ENCODE measurements at places on chromosomes 12 and 14.

- DNase-seq: no peak
Measured at GRCh38 chr12:7289743-7290142, 14.1 kb upstream of the ACSM4 start.

GRCh38 chr12:122107261-122107660 is 28.7 kb downstream of the MLXIP start:
- no peak for DNase-seq

GRCh38 chr12:11830307-11830801 is 180.9 kb downstream of the ETV6 start:
- no peak for DNase-seq

GRCh38 chr12:52641468-52641867 is 10.5 kb downstream of the KRT2 start:
- no peak for DNase-seq

DNA sequence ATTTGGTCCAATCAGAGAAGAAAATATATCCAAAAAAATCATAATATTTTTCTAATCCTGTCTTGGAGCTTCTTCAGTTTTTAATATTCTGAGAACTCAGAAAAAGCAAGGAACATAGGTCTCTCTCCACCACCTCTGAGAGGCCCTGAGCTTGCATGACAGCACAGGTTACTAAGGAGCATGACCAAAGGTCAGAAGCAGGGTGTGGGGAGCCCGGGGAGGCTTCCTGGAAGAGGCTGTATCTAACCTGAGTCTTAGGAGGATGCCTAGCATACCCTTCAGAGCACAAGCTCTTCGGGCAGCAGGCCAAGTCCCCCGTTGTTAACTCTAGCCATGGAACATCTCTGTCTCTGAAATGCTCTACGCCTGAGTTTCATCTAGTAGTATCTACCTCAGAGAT is 15.7 kb upstream of the STON2 start:
- no peak for DNase-seq

DNA sequence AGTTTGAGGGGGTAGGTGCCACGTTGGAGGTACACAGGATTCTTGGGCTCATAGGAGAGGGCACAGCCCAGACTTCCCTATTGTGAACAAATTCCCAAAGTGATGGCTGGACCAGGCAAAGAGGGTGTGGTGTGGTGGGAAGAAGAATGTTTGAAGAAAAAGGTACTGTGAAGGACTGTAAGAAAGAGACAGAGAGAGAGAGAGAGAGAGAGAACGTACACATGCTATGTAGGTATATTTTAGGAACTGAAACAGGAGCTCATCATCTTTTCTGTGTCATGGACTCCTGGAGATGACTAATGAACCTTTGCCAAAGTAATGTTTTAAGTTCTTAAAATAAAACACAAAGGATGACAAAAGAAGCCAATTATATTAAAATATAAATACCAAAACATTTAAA is 24.5 kb downstream of the SLC17A8 start:
- no peak for DNase-seq

DNA sequence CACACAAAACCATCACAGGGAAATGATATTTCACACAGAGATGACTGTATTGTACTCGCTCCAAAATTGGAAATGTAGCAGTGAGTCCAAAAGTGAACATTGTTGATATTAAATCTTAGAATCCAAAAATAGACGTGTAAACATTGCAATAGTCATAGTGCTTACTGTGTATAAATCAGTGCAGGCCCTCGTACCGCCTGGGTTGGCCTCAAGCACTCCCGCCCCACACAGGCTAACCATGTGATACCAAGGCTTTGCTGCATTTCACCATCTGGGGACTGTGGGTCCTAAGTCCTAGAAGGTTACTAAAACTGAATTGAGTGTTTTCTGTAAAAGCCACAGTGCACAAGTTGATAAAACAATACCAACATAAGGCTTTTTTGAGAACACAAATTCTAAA is 107.3 kb downstream of the PPP2R5E start:
- no peak for DNase-seq

GRCh38 chr14:53953828-53954550 is 2.6 kb downstream of the BMP4 start:
- no peak for DNase-seq

DNA sequence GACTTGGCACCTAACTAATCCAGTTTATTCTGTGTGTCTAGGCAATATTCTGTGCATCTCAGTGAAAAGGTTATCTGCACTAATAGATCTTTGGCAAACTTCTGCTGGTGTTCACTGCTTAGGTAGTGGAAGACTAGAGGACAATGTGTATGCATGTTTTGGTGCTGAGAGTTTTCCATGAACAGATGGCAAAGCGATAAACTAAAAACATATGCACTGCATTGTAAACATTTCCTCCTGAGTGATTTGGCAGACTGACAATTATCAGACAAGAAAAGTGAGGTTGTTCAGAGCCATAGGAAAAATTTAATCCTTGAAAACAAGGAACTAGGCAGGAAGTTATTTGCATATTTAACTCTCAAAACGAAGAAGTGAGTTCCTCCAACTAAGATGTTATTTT is 400.4 kb downstream of the ATP23 start:
- no peak for DNase-seq

DNA sequence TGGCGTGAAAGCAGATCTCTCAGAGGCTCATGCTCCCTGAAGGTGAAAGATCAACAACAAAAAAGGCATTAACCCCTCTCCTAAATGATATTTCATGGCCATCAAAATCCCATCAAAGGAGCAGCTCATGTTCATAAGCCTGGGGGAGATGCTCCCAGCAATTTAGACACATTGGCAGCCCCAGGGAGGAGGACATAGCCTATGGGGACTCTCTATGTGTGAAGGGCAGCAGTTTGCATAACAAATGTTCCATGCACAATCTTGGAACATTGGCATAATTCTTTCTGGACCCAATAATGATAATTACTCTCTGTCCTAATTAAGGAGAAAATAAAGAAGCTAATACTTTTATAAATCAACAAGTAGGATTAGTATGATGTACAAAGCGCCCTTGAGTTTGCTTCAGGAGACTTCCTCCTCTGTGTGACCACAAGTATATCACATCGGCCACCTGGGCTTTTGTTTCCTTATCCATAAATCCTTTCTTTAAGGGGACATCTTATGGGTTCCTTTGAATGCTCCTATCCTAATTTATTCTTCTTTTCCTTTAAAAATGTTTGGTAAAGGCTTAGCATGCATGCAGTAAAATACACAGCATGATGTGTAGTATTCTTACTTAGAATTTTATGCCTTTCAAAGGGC is 161.9 kb upstream of the PLEKHG7 start:
- no peak for DNase-seq

DNA sequence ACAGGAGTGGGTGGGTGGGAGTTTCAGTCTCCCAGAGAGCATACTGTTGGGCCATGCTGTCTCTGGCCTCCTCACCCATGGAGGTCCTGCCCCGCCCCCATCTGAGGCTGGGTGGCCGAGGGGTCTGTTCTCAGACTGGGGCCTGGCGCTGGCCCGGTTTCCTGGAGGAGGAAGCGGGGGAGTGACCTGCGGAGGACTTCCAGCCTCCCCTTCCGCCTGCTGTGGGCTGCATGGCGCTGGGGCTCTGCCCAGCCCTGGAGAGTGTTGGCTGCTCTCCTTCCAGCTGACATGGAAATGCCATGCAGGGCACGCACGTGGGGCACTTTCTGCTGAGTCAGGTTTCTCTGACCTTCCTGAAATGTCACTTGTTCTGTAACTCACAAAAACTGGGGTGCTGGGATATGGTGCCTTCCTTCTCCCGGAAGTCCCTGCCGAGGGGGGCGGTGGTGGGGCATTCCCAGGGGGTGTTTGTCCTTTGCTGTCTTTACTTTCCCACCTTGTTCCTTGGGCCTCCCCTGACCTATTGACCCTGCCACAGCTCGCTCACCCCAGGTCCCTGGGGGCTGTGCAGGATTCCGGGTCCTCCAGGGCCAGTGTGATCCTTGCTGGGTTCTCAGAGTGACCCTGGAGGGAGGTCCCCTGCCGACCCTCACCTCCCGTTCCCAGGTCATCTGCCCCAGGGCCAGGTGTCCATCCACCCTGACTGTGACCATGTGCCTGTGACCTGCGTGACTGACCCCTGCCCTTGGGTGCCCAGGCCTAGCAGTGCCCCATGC is 23.6 kb downstream of the PACS2 start:
- DNase-seq: no peak

DNA sequence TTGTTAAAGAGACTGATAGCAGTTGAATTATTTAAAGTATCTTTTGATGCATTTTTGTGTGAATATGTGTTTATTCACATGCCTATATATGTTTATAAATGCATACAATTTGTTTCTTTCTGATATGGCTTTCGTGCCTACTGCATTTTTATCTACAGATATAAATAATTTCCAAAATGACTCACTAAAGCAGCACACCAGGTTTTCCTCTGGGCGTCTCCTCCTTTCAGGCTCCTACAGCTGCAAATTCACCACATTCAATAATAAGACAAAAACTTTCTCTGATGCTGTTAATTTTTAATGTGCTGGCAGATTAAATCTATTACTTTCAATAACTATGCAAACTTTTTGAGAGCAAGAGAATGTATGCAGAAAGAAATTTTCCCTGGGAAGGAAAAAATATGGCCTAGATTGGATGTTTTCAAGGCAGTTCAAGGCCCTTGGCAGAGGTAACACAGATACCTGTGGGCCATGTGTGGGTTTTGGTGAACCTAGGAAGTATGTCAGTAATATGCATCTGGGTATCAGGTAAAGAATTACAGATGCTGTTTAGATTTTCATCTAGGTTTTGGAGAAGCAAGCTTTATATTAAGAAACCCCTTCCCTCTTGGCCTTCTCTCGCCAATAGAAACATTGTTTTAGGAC is 381.8 kb downstream of the EGLN3 start:
- no peak for DNase-seq

- DNase-seq: no peak
Measured at GRCh38 chr12:2411616-2412304, 359.0 kb downstream of the CACNA1C start.

GRCh38 chr14:56160088-56160487 is 41.9 kb downstream of the PELI2 start:
- DNase-seq: no peak

- no peak for DNase-seq
Measured at GRCh38 chr12:110176745-110177144, 52.6 kb downstream of the IFT81 start.

GRCh38 chr12:7642876-7643309 is 22.8 kb downstream of the APOBEC1 start:
- DNase-seq: peak; percentile 8

- DNase-seq: peak; percentile 91
Measured at GRCh38 chr12:117190210-117190781, at the start of gene FBXO21. Gene FBXO21, minus strand, starts transcription at chr12:117190470. Its CDS starts 14 bp downstream, at chr12:117190456.

GRCh38 chr14:92670160-92670559 is 78.3 kb downstream of the LGMN start:
- DNase-seq: no peak

GRCh38 chr14:22555384-22556011 is 33.5 kb downstream of the DAD1 start:
- DNase-seq: peak; percentile 79

DNA sequence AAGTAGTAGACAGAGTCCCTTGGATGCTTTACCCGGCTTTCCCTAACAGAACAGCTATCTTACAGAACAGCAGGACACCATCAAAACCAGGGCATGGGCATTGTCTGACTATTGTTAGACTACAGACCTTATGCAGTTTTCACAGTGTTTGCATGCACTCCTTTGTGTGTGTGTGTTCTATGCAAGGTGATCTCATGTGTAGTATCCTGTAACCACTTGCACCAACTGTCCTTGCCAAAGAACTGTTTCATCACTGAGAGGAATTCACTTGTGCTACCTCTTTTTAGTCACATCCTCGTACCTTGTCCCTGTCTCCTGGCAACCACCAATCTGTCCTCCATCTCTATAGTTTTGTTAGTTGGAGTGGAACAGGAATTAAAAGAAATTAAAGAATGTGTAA is 183.6 kb upstream of the PZP start:
- no peak for DNase-seq

GRCh38 chr12:91144053-91144452 is 32.8 kb upstream of the LUM start:
- DNase-seq: no peak

GRCh38 chr14:82647088-82647810 is 1113.6 kb upstream of the SEL1L start:
- DNase-seq: no peak

DNA sequence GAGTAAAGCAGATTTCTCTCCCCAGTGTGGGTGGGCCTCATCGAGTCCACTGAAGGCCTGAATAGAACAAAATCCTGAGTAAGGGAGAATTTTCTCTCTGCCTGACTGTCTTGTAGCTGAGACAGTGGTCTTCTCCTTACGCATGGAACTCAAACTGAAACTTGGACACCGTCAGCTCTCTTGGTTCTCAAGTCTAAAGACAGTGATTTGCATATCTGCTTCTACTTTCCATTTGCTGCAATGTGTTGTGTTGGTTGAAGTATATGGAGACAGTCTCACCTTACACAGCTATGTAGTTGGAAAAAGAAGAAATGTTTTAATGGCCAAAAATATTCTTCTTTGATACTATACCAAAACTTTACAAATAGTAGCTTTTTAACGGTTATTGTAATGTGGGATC is 160.2 kb upstream of the LMNTD1 start:
- DNase-seq: no peak

DNA sequence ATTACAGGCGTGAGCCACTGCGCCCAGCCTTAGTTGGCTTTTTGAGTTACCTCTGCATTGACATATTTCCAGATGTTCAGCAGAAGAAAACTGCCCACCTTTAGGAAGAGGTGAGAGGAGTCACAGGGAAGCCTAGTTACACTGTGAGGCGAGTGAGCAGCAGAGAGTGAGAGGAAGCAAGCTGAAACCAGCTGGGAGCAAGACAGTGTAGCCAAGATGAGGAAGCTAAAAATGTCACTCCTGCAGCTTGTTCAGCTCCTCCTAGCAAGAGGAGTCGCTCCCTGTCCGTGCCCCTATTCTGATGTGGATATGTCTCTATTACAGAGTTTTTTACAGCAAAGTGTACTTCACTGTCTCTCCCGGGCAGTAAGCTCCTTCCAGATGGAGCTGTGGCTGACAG is 127.6 kb downstream of the GXYLT1 start:
- no peak for DNase-seq

DNA sequence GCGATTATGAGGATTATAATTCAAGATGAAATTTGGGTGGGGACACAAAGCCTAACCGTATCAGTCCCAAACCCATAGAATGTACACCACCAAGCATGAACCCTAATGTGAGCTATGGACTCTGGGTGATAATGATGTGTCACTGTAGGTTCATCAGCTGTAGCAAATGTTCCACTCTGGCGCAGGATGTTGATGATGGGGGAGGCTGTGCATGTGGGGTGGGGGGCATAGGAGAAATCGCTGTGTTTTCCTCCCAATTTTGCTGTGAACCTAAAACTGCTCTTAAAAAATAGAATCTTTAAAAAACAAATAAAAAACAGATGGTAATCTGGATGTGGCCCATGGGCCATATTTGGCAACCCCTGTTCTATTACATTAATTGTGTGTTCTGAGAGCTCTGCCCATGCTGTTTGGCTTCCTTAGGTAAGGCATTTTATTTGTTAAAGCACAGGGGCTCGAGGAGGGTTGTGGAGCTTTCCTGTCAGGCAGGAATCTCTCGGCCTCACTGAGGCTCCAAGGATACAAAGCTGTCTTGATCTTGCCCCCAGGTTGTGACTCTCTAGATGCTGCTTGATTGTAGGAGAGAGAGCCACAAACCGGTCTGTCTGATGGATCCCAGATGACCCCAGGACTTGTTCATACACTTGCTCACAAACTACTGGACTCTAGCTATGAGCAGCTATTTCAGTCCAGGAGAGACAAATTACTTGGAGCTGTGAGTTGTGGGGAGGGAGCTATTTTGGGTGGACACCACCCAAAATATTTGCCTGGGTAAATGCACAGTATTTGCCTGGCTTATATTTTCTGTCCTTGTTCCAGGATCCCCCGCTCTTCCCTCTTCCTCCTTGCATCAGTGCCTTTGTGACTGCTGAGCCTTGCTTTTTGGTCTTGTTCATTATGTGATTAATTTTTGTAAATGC is 340.2 kb downstream of the MED13L start:
- no peak for DNase-seq

Measured in activated T-cell treated with anti-CD3 and anti-CD28 coated beads for 24 hours (primary cell).